ENCODE measurements at places on chromosomes 7 and 10.

DNA sequence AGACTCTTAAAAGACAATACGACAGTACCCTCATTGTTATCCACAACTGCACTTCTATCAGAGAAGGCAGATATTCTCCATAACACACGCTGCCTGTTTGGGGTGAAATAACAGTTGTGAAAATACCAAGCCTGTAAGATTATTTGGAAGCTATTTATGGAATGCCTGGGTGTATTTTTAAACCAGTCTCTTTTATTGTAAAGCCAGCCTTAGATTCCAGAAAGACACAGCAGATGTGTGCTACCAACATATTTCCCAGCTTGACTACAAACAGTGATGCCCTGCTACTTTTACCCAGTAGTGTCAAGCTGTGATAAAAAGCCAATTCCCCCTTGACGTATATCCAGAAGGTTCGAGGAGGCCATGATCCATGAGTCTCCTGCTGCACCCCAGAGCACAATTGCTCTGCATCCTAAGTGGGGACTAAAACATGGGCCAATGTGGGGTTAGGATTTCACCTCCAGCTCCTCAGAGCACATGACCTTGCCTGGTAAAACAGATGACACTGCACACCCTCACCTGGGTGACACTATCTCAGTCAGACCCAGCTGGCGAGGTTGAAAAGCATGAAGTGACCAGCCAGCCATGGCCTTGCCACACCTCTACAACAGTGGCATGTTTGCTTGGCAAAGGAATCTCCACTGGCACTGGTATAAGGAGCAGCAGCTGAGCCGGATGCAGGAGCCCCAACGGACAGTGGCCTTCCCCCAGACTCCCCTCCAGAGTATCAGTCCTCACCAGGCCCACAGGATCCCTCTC, 62.2 kb downstream of the GFRA1 start:
- no peak for DNase-seq

- no peak for DNase-seq
These were observed 15.1 kb downstream of the LRMDA start for GRCh38 chr10:75446508-75446907.

GRCh38 chr10:44978570-44979280, at the start of gene DEPP1:
Gene DEPP1, minus strand, starts transcription at chr10:44978809. Its CDS starts 779 bp downstream, at chr10:44978030.
- peak; percentile 95 for DNase-seq

DNA sequence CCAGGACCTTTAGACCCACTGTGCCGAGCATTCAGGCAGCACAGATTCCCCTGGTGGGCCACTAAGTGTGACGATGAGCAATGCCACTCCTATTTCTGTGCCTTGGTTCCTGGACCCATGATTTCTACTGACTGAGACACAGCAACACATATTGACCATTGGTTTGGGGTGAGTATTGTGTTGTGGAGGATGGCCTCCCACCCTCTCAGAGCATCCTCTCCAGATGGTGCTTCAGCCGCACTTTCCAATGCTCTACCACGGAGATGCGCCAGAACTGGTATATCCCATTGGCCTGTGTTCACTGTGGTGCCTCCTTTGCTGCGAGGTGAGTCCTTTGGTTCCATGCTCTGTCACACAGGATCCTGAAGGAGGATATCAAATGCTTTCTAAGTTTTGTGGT, 10.1 kb upstream of the GDF10 start:
- no peak for DNase-seq

DNA sequence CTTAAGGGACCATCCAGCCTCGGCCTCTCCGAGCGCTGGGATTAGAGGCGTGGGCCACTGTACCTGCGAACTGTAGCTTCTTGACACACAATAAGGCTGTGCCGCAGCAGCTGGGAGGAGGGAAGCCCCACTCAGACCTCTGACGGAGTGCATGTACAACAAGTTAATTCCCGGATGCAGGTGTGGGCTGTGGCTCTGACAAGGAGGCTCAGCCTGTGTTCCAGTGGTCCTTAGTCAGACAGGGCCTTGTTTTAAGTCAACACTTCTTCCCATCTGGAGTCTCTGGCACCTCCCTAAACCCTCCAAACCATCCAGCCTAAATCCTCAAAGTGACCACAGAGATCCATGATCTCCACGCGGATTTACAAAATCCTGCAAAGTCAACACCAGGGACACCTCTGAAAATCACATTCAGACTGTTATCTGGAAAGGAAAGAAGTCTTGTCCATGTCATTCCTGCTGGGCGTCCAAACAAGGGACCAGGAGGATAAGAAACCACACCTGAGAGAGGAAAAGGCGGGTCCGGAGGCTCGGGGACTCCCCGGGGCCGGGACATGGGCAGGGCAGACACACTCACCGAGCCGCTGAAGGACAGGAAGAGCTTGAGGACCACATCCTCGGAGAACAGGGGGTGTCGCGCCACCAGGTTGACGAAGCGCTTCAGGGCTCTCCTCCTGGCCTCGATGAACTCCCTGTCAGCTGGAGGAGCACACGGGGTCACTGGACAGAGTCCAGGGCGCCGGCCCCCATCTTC, 29.4 kb downstream of the NUDT1 start:
- DNase-seq = no peak

GRCh38 chr10:60606343-60607080, 171.8 kb upstream of the CDK1 start:
- DNase-seq = no peak

GRCh38 chr7:35259523-35259908, 5.6 kb upstream of the TBX20 start:
- no peak for DNase-seq

GRCh38 chr7:70082099-70082611, 483.9 kb downstream of the AUTS2 start:
- no peak for DNase-seq

DNA sequence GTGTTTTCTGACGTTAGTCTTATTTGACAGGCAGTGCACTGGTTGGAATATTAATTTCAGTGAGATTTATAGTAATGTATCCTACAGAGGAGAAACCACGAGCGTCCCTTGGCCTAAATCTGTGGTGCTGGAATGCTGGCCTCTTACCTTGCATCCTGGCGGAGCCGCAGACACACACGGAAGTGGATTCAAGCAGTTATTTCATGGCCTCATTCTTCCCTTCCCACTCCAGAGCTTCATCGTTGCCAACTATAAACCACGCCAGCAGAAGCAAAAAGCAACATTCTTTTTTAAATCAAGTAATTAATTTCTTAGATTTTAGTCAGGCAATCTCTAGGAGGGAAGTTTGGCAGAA, 13.1 kb downstream of the WIPI2 start:
- DNase-seq = no peak

DNA sequence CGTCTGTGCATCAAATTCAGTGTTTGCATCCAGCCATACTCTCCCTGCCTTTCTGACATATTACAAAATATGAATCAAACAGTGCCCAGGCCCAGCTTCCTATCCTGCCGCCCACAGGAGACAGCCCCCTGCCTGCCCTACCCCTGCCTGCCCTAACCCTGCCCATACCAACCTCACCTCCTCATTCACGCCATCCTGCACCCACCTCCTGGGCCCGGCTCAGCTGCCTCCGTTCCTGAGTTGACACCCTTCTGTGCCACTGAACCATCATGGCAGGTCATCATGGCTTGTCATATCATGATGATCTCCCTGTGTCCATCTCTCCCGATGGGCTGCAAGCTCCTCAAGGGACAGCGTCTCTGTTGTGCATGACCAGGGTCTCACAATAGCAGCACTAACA, 72.3 kb downstream of the TNS3 start:
- DNase-seq = no peak

GRCh38 chr10:132575320-132576201, 38.0 kb downstream of the INPP5A start:
- peak; percentile 54 for DNase-seq

DNA sequence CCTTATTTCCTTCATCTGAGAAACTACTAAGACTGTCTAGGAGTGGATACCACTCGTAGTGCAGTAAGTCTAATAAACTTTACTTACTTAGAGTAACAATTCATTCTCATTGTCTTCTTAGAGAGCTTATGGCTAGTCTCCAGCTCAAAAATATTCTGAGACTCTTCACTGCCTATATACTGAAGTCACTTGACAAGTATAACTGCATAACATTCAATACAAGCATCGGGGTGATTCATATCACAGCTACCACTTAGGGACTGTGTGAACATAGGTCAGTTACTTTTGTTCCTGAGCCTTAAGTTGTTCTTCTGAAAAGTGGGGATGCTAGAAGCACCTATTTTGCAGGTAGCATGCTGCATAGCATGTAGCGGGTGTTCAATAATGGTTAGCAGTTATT, 111.0 kb downstream of the HTR7 start:
- no peak for DNase-seq

DNA sequence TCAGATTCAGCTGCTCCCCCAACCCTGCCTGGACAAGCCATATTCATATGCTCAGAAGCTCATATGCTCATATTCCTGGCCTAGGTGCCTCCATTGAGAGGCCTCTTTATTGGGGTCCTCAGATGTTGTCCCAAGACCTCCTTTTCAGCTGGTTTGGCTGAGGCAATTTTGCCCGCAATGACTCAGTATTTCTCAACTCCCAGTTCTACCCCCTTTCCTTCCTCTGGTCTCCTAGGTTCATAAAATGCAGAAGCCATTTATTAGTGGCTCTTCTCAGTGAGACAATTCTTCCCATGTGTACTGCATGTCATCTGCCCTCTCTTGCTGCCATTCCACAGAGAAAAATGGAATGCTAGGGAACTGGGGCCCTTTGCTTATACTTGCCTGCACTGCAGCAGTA, 110.7 kb downstream of the INHBA start:
- DNase-seq = no peak

GRCh38 chr7:114851406-114852061, 70.4 kb upstream of the MDFIC start:
- no peak for DNase-seq

- no peak for DNase-seq
These were observed 8.8 kb downstream of the ITGB1 start for GRCh38 chr10:32949221-32949678.

- DNase-seq = no peak
These were observed 71.5 kb upstream of the SLC13A1 start for GRCh38 chr7:123271231-123271630.

DNA sequence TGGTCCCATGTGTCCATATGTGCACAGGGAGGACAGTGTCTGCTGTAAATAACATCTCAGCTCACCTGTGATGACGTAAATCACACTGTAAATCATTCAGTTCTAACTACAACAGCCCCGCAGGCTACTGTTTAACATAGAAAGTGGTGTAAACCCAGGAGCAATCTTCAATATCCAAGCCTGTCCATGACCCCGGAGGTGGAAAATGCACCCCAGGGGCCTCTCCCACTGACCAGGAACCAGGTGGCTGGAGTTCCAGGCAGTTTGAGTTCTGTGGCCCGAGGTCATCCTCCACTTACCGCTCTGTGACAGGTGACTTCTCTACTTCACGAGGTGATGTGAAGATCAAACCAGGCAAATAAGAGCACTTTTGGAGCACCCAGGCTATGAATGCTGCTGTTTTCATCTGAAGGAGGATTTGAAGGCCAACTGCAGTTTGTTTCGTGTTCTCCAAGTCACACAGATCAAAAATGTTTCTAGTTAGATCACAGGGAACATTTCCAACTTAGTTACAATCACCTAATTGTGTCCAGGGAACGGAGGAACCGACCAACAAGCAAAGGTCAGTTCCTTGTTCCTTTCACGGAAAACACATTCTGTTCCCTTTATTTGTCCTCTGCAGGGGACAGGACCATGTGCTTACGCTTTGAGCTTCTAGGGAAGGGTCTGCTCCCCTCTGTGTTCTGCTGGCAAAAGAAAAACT, 131.8 kb downstream of the WDR37 start:
- no peak for DNase-seq

DNA sequence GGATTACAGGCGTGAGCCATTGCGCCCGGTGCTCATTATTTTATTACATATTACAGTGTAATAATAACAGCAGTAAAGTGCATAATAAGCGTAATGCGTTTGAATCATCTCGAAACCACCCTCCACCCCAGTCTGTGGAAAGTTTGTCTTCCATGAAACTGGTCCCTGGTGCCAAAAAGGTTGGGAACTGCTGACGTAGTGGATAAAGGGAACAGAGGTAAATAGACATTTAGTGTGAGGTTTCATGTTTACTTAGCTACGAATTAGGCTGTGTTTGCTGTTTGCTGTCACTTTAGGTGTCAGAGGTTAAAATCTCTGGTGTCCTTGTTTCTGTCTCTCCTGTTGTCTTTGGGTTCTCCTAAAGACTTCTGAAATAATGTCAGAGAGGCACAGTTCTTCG, 60.3 kb upstream of the SLC39A12 start:
- no peak for DNase-seq

- DNase-seq = peak; percentile 76
These were observed 141.3 kb downstream of the NRP1 start for GRCh38 chr10:33193057-33193700.

- no peak for DNase-seq
These were observed 40.7 kb downstream of the ANK3 start for GRCh38 chr10:60348982-60349381.

DNA sequence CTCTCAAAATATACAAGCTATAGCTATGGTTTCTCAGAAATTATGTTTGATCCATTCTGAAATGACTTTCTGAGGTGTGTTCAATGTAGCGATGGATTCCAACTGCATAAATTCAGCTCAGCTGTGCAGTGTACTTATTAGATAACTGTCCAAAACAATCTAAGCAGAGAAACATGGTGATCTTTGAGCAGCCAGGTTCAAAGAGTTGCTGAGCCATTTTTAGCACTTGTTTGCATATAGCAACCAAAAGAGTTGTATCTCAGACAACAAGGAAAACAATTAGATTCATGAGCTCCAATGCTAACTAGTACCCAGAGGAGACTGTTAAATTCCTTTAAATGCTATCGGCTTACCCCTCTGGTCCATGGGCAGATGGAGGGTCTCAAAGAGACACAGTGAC, 15.9 kb upstream of the KCNIP2 start:
- no peak for DNase-seq

- no peak for DNase-seq
These were observed 19.1 kb upstream of the LRRC18 start for GRCh38 chr10:48958598-48959190.

DNA sequence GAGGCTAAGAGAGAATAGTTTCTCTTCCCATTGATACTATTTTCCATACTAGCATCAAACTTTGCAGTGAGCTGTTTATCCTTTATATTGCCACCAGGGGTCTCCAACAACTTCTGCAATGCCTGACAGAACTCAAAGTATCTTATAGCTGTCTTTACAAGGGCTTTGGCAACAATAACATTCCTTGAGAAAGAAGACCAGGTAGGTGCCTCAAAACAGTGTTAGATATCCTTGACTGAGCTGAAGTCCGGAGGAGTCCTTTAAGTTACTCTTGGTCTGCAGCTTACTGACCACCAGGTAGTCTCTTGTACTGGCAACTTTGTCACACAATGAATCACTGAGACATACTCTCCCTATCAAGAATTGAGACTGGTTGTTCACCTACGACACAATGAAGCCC, 30.0 kb upstream of the TES start:
- DNase-seq = no peak

- DNase-seq = no peak
These were observed 144.5 kb downstream of the ETV1 start for GRCh38 chr7:13844954-13845353.
